ENCODE measurements at places on chromosomes 7 and 10. TPM values are rescaled to one million over a fixed set of nuclear protein-coding genes. Genes with fewer than 3 reads are reported as not detected.

GRCh38 chr7:9939176-9939575 is 1034.5 kb upstream of the PHF14 start:
- DNase-seq, result no peak

DNA sequence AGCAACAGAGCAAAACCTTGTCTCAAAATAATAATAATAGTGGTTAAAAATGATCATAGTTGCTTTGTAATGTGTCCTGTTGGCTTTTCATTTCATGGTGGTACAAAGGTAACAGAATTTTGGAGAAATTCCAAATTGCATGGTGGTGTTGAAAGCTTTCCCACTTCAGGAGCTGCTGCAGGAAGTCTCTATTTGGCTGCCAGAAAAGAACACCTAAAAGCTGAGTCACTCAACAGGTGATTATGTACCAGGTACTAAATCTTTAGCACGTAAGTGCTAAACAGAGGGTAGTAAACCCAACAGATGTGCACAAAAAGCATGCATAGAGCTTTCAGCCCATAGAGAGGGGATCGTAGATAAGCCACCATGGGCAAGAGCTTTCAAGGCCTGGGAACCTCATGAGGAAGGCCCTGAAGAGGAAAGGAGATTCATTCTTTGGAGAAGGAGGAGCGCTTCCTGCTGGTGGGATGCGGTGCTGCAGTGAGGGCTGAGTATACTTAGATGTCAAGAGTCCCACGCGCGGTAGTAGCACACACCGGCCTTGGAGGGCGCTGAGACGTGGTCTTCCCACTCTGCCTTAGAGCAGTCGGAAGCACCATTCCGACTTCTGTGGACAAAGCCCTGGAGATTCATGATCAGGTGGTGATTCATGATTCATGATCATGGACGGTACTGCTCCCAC is 118.7 kb downstream of the RALA start:
- no peak for DNase-seq

- peak; percentile 55 for DNase-seq
Observed at GRCh38 chr7:32937344-32938174, 19.7 kb upstream of the FKBP9 start.

DNA sequence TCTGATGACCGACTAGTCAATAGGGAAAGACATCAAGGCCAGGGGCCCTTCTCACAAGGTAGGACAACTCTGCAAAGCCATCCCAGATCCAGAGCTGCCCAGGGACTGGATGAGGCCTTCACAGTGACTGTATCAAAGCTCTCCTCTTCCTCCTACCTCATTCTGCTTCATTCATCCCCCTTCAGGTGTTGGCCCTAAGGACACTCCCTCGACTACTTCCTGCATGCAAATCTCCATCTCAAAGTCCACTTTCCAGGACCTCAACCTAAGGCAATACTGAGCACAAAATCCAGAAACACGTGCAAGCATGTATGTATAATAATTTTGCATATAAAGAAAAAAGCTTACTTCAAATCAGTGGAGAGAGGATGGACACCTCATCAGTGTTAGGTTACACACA is 25.1 kb downstream of the DPY19L1 start:
- DNase-seq, result no peak

DNA sequence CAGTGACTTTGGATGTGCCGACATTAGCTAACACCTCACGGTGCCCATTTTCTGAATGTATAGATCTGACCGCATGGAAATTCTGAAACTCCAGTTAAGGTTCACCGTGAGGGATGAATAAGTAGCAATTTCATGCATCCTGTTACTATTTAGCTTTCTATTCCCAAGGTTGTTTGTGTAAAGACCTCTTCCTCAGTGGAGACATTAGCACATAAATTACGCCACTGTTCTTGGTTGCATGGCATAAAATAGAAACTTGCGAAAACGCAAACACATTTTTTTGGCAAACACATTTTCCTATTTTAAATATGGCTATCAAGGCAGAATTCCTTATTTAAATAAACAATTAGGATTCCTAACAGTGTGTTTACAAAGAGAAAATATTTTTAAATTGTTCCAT is 36.5 kb downstream of the DENND2A start:
- no peak for DNase-seq

DNA sequence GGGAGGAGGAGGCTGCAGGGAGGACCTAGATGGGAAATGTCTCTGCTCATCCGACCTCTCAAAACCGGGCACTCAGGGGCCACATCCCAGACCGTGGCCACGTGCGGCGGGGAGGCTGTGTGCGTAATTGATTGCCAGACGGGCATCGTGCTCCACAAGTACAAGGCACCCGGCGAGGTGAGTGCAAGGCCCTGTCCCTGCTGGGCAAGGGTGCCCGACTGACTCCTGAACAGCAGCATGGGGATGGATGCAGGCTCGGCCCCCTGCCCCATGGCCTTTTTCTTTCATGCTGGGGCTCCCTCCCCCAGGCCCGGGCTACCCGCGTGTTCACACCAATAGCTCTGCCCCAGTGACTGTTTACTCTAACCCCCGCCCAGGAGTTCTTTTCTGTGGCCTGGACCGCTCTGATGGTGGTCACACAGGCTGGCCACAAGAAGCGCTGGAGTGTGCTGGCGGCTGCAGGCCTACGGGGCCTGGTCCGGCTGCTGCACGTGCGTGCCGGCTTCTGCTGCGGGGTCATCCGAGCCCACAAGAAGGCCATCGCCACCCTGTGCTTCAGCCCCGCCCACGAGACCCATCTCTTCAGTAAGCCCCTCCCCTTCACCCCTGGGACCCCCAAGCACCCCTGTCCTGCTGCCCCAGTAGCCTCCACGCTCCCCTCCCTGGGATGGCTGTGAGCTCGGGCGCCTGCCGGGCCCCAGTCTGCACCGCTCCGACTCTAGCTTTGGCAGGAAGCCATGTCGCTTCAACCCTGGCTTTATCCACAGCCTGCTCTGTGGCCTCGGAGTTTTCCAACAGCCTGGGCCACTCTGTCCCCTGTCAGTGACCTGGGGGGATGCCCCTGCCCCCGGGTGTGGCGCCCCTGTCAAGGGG is 3.9 kb downstream of the LRWD1 start:
- no peak for DNase-seq

DNA sequence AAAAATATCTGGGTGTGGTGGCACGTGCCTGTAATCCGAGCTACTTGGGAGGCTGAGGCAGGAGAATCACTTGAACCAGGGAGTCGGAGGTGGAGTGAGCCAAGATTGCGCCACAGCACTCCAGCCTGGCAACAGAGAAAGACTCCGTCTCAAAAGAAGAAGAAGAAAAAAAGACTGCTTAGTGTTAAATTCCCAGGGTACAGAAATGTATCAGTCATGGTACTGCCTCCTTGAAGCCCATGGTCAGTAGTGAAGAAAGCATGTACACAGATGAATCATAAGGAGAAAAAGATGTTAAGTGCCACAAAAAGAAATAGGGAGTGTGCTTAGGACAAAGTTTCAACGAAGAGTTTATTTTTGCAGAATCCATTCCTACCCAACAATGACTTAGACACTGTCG is 62.5 kb upstream of the KMT2E start:
- no peak for DNase-seq

DNA sequence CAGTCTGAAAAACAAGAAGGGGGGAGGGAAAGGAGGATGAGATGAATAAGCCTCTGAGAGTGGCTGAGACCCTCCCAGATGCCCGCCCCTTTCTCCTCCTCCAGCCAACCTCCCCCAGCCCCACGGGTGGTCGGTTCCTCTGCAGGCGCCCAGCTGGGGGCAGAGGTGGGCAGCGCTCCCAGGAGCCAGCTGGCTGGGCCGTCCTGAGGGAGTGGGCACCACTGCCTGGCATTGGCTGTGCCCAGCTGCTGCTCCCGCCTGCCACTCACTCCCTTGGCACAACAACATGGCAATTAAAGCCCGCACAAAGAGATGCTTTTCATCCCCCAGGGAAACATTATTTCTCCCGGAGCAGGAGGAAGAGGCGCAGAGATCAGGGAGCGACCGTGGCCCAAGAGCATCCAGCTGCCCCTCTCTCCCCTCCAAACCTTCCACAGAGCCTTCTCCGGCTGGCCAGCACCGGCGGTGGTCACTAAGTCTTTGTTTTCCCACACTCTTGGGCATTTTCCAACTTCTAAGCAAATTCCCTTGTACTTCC is 107.2 kb downstream of the SPDYE5 start:
- no peak for DNase-seq

- no peak for DNase-seq
Observed at GRCh38 chr10:103584216-103585010, 90.9 kb downstream of the NEURL1 start.

GRCh38 chr7:131219312-131220041 is 108.2 kb upstream of the MKLN1 start:
- peak; percentile 52 for DNase-seq

- no peak for DNase-seq
Observed at GRCh38 chr10:12969951-12970350, 31.6 kb downstream of the CCDC3 start.

DNA sequence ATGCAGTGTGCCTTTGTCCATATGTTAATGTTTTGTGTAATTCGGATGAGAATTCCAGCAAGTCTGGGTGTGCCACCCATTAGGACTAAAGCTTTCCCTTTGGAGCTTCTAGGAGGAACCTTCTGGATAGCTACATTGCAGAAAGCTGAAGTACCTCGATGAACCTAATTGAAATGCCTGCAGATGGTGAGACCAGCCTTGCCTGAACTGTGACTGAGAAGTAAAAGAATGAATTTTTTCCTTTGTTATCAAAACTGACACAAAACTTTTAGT is 31.1 kb upstream of the FBXW4 start:
- no peak for DNase-seq

The ZEB1 gene
- 58.3 TPM for total RNA-seq

The HOXA7 gene
- 6.3 TPM for total RNA-seq

The TCTN3 gene
- total RNA-seq, result 53.8 TPM

The SLC26A5 gene
- 6.2 TPM for total RNA-seq

The STMP1 gene
- 32.9 TPM for total RNA-seq

The CYP3A5 gene
- total RNA-seq, result 104 TPM

The UPK3B gene
- 111 TPM for total RNA-seq

The TMEM248 gene
- total RNA-seq, result 128 TPM

The GPR15LG gene
- total RNA-seq, result 29.2 TPM

Data from ureter (tissue), 1 donor.